Left renal cortex interstitium (tissue), 4 donors: ENCODE measurements at places on chromosomes 3 and 15. TPM values are rescaled to one million over a fixed set of nuclear protein-coding genes. Genes with fewer than 3 reads are reported as not detected.

Gene SCN5A
- polyA plus RNA-seq = 0.95 TPM

Gene NR1I2
- polyA plus RNA-seq = 1.4 TPM

Gene ERICH6
- 0.46 TPM for polyA plus RNA-seq

Gene BTLA
- polyA plus RNA-seq = 0.58 TPM

Gene CACNA1D
- polyA plus RNA-seq = 17.0 TPM

Gene CELSR3
- polyA plus RNA-seq = 1.4 TPM

Gene GOLGA8T
- not detected for polyA plus RNA-seq

Gene SSR3
- polyA plus RNA-seq = 155 TPM

Gene ROBO2
- 83.3 TPM for polyA plus RNA-seq

- no peak for DNase-seq
Measured at GRCh38 chr15:64807051-64807749, 18.2 kb downstream of the PIF1 start.

DNA sequence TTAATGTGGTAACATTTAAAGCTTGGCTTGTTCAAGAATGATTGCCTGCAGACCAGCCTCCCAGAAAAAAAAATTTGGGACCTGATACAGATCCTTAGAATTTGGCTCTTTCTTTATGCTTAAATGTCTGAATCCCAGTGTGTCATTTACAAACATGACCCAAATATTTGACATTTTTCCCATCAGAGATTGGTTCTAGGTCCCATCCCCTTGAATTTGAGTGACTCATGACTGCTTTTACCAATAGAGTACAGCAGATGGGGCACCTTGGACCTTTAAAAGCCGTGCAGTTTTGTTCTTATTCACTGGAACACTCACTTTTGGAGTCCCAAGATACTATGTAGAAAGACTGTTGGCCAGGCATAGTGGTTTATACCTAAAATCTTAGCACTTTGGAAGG, 231.6 kb downstream of the ZIC1 start:
- DNase-seq = no peak

GRCh38 chr3:193812791-193813500, 219.9 kb downstream of the OPA1 start:
- no peak for DNase-seq

GRCh38 chr15:65309882-65310418, 5.5 kb downstream of the RNU5B-1 start:
- no peak for DNase-seq

DNA sequence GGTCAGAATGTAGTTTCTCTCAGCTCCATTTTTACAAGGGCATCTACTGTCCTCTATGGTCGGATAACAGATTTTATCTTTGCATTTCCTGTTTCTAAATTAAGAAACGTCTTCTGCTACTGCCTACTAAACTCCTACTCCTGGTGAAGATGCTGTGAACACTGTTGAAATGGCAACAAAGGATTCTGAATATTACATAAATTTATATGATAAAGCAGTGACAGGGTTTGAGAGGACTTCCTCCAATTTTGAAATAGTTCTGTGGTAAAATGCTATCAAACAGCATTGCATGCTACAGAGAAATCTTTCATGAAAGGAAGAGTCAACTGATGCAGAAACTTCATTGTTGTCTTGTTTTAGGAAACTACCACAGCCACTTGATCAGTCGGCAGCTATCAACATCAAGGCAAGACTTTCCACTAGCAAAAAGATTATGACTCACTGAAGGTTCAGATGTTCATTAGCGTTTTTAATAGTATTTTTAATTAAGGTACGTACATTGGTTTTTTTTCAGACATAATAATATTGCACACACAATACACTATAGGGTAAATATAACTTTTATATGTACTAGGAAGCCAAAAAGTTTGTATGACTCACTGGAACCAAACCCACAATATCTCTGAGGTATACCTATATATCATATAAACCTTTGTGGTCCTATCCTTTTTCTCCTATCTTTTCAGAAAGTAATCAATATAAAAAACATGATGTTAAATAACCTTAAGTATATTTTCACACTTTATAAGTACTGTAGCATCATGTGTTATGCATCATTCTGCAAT, 156.1 kb downstream of the STAG1 start:
- DNase-seq = no peak

- DNase-seq = no peak
Measured at GRCh38 chr3:158640646-158641045, 3.7 kb upstream of the GFM1 start.

GRCh38 chr3:150357923-150358607, 50.0 kb upstream of the TSC22D2 start:
- DNase-seq = no peak

GRCh38 chr15:92159481-92159880, 234.2 kb upstream of the ST8SIA2 start:
- no peak for DNase-seq

- DNase-seq = no peak
Measured at GRCh38 chr3:126954141-126954842, 28.6 kb upstream of the PLXNA1 start.

- no peak for DNase-seq
Measured at GRCh38 chr15:49313650-49314049, 109.4 kb upstream of the FGF7 start.

DNA sequence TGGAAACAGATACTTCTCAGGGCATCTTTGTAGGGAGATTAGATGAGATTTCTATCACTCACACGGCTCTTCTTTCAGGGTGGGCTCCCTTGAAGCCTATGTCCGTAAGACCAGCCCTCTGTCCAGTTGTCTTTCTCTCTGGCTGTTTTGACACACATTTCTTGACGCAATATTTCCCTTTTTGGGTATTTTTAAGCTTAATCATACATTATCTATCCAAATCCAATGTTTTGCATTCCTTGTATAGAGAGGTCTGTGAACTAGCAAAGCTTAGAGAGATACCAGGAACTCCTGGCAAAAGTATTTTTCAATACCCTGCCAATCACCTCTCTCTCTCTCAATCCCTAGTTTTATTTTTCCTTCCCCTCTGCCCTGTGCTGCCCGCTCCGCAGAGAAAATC, 79.3 kb downstream of the EOMES start:
- DNase-seq = no peak
